ENCODE measurements at places on chromosomes 7 and 10. TPM values are rescaled to one million over a fixed set of nuclear protein-coding genes. Genes with fewer than 3 reads are reported as not detected.

- DNase-seq: no peak
Measured at GRCh38 chr10:92242380-92242779, 48.5 kb downstream of the CPEB3 start.

- peak; percentile 61 for DNase-seq
Measured at GRCh38 chr10:79444199-79445119, 965 bp downstream of the ZCCHC24 start.

- DNase-seq: peak; percentile 86
Measured at GRCh38 chr7:51067757-51068156, 248.9 kb downstream of the COBL start.

- no peak for DNase-seq
Measured at GRCh38 chr10:35208949-35209613, 82.4 kb downstream of the CREM start.

- DNase-seq: peak; percentile 46
Measured at GRCh38 chr10:58641095-58641531, 128.4 kb downstream of the BICC1 start.

DNA sequence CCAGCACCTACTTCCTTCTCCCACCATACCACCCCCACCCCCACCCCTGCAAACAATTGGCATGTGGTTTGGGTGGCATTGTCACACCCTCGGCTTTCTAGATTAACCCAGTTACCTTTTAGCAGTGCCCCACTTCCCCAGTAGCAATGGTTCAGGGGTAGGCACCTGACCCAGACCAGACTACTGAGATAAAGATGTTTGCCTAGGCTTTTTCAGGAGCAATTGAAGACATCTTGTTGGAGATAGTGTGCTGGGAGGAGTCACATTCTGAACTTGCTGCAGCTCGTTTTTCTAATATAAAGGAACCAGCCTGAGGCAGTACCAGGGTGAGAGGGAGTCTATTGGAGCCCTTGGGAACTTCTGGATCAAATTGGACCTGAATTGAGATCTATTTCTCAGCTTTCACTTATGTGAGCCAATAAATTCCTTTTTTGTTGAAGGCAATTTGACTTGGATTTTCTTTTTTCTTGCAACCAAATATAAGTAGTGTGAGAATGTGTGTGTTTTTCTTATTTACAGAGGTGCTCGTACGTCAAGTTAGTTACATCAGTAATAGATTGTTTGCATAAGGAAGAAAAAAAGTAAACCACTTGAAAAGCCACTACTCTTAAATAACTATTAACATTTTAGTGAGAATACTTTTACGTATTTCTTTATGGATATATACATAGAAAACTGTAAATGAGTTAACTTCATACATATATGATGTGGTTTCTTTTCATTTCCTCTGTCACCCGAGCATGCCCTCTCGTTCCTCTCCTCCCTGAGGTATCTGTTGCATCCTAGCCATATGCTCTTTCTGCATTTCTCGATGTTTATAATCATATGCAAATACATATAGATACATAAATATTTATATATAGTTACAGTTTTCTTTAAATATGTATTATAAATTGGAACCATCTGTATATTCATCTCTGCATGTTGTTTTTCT is 38.0 kb downstream of the RAB18 start:
- DNase-seq: no peak

- DNase-seq: no peak
Measured at GRCh38 chr10:5537684-5538083, 12.9 kb downstream of the CALML3 start.

GRCh38 chr7:14495633-14496032 is 406.9 kb downstream of the DGKB start:
- no peak for DNase-seq

- DNase-seq: no peak
Measured at GRCh38 chr7:137453356-137453755, 109.8 kb upstream of the PTN start.

- no peak for DNase-seq
Measured at GRCh38 chr10:110502072-110502845, 4.6 kb downstream of the DUSP5 start.

GRCh38 chr7:129436335-129436923 is 2.2 kb downstream of the STRIP2 start:
- no peak for DNase-seq

DNA sequence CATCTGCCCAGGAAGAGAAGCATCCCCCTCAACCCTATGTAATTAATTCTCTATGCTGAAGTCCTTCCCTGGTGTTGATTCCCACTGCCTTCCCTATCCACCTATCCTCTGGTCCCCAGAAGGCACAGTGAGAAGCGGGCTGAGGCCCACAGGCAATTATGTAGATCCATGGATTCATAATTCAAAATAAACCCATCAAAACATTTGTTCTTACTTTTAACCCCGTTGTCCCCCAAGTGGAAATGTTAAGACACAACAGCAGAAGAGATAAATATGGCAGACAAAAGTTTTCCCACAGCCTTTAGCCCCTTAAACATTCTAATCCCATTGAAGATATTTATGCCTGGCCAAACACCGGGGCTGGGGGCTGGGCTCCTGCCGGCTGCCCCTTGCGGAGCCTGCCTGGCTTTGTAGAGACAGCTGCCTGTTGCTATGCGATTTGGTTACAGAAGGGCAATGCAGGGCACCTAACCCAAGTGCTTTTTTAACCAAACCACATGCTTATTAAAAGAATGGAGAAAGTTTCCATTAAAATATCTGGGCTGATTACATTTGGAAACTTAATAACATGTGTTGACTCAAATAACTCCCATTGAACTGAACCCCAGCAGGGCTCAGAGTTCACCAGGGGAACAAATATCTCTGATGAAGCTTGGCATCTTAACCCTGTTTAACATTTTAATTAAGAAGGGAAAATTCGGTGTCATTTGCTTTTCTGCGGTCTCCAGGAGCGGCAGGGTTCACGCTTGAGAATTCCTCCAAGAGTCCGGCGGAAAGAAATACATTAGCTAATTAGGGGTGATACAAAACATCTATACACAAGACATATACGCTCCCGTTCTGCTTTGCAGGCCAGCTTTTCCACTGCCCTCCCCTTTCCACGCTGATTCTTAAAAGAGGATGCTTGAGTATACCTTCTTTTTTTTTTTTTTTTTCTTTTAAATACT is 110.8 kb upstream of the FGFR2 start:
- no peak for DNase-seq

GRCh38 chr7:30896036-30896435 is 15.6 kb upstream of the AQP1 start:
- peak; percentile 76 for DNase-seq

- DNase-seq: no peak
Measured at GRCh38 chr7:102412548-102412947, 16.4 kb downstream of the PRKRIP1 start.

DNA sequence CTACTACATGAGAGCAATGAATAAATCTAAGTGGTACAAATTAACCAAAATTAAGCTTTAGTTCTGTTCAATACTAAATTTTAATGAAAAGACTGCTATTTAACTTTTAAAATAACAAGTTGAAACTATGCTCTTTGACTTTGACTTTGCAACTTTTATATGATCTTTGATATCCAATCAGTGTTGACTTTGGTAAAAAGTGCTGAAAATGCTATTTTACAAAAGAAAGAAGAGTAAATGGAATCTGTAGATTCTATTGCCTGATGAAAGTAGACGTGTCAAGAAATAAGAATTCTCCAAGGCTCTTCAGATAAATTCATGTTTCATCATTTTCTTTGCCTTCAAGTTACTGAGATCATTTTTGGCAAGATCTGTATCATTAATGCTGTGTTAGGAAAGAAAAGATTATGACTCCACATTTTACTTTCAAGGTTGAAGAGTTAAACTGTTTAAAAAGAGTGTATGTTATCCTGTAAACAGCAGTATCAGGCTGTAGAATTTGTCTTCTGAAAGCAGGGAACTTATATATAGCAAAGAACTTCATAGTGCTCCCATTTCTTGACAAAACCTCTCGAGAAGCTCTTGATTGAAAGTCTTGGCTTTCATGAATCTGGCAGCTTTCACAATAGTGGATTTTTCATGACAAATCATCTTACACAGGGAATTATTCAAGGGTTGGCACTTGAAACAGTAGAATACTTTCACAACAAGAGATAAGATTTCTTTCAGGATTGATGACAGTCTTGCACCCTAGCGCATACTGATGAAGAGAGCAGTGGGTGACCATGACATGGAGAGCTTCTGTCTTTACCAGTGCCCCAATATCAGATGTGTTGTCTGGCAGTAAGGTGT is 72.1 kb downstream of the PTEN start:
- no peak for DNase-seq

GRCh38 chr10:98382691-98383101 is 32.3 kb downstream of the PYROXD2 start:
- no peak for DNase-seq

- no peak for DNase-seq
Measured at GRCh38 chr10:126459032-126459831, 71.0 kb upstream of the ADAM12 start.

DNA sequence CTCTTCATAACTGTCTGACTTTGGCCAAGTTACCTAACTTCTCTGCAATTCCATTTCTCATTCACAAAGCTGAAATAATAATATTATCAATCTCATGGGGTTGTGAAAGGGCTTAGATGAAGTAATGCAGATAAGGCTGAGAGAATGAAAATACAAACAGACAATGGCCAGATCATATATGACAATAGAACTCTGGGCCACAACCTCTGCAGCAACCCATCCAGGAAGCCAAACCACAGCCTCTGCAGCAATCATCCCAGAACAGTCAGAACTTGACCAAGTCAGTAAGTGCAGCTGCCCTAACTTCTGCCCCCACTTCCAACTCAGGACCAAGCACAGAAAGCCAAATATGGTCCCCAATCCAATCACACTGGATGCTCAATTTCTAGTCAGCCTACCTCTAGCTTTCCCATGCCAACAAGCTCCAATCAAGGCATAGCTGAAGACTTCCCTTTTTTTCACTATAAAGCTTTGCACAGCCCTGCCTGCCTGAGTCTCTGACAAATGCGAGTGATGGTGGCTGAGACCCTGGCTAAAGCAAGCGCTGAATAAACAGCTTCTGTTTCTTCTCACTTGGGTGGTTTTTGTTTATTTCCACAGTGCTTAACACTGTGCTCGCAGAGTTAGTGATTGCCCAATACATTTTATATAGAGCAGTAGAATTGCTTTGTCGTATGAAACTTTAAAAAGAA is 34.8 kb upstream of the TNPO3 start:
- no peak for DNase-seq

GRCh38 chr7:132030086-132030568 is 473.7 kb upstream of the PODXL start:
- DNase-seq: peak; percentile 41

- no peak for DNase-seq
Measured at GRCh38 chr7:22660293-22660692, 66.7 kb upstream of the IL6 start.

DNA sequence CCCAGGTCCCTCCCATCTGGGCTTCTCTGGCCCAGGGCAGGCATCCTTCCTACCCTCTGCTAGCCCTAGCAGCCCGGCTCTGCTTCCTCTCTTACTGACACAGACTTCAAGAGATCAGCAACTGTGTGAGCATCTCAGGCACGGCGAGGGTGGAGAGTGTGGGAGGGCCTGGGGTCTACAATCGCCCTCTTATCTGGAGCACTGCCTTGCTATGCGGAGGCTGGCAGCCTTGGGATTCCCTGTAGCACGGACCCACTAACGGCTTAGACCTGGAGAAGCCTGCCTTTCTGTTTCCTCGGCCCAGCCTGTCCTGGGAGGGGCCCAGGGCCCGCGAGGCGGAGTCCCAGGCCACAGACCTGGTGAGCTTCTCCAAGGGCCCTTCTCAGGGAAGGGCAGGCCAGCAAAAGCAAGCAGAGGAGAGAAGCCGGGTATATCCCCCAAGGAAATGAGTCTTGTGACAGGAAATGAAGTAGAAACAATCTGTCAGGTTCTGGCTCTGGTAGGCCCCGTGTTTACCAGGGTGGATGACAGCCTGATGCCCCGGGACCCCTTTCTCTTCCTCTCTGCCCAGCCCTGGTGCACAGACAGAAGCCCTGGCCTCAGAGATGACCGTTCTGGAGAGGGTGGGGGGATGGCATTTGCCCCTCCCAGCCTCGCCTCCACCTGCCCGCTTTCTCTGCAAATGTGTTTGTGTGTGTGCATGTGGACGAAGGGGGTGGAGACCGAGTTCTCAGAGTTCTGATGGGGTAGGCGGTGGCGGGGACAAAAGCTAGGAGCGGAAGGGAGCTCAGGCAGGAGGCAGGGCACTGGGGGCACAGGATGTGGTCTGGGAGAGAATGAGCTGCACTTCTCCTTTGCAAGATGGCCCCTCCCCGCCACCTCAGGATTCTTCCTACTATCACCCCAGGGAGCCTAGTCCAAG is 2.5 kb downstream of the LRCH4 start:
- no peak for DNase-seq

DNA sequence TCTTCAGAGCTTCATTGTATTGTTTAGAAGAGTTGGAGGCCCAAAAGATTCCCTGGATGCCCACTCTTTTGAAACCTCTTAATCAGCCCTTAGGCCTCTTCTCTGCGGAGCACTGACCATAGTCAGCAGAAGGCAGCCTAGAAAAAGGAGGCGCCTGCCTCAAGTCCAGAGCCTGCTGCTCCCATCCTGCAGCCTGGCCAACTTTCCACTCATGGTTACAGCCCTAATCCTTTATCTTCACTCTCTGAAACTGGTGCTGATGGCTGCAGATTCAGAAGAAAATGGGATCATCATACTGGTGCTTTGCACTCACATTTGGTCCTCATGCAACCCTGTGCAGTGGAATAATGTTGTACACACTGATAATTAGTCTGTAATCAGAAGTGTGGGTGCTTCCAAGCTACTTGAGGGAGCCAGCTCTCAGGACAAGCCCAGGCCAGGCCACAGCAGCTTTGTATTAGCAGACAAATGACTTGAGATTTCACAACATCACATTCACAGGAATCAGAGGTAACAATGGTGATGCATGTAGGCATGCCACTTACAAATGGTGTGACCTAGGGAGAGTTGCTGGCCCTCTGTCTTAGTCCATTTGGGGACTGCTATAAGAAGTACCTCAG is 272.9 kb downstream of the GALNT17 start:
- DNase-seq: no peak

Gene TPST1
- 11.4 TPM for total RNA-seq

Gene IGFBP3
- 221 TPM for total RNA-seq

Gene CPA2
- not detected for total RNA-seq

Gene LRRC18
- not detected for total RNA-seq

Gene UTF1
- not detected for total RNA-seq

Gene HMX3
- not detected for total RNA-seq

Gene SFRP5
- total RNA-seq: 0.20 TPM

Gene ADAMTS14
- total RNA-seq: 0.12 TPM

Gene VENTX
- not detected for total RNA-seq

Gene CALHM1
- total RNA-seq: not detected

Gene SLC26A5
- not detected for total RNA-seq

Gene NME8
- not detected for total RNA-seq

Gene IFIT1
- 52.3 TPM for total RNA-seq

Gene IDE
- 31.7 TPM for total RNA-seq

Gene TUBB8
- 0.34 TPM for total RNA-seq

Gene CAPZA2
- total RNA-seq: 209 TPM

Gene JCAD
- total RNA-seq: 0.54 TPM

Gene PNLIPRP2
- total RNA-seq: not detected

Gene GSTO2
- 26.7 TPM for total RNA-seq

Gene AGAP5
- total RNA-seq: 12.1 TPM

Gene NPFFR1
- total RNA-seq: 0.20 TPM
